Fibroblast of lung (primary cell): ENCODE measurements at places on chromosomes 6 and 20. TPM values are rescaled to one million over a fixed set of nuclear protein-coding genes. Genes with fewer than 3 reads are reported as not detected.
A peak's percentile ranks its signal among the peaks of the same experiment; 100 is the strongest.

GRCh38 chr6:81634155-81634880, 118.2 kb downstream of the TENT5A start:
- H3K4me1 ChIP-seq: no peaks in the 10 kb centered on the region
- H3K4me3 ChIP-seq: no peak overlapping the region
- H3K27ac ChIP-seq: no peak overlapping the region
- H3K27me3 ChIP-seq: no peaks in the 10 kb centered on the region
- DNase-seq: no peak

- H3K4me1 ChIP-seq: peaks cover 3% of the 10 kb centered on the region
- no peak for DNase-seq
- no peak overlapping the region for H3K4me3 ChIP-seq
Observed at GRCh38 chr6:146896062-146896813, 297.5 kb downstream of the ADGB start.

Gene ECT2L
- under 0.01 and 0.17 TPM in 2 replicates for total RNA-seq

DNA sequence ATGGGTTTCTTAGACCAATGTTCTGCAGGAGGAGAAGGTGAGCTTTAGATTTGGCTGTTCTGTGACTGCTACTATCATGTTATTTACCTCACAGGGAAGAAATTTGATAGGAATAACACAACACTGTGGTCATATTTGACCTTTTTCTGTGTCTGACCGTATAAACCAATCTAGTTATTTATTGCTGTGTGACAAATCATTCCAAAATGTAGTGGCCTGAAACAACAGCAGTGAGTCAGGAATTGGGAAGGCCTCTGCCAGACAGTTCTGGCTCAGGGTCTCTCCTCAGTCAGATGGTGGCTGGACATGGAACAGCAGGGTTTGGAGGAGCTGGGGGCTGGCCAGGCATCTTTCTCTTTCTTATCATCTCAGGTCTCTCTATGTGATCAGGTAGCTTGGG, 33.0 kb downstream of the RIPOR2 start:
- H3K27me3 ChIP-seq: no peaks in the 10 kb centered on the region
- peaks cover 6% of the 10 kb centered on the region for H3K4me1 ChIP-seq
- peak; percentile 69 for DNase-seq
- H3K4me3 ChIP-seq: no peak overlapping the region
- no peak overlapping the region for H3K27ac ChIP-seq
- H3K36me3 ChIP-seq: no peaks in the 10 kb centered on the region

DNA sequence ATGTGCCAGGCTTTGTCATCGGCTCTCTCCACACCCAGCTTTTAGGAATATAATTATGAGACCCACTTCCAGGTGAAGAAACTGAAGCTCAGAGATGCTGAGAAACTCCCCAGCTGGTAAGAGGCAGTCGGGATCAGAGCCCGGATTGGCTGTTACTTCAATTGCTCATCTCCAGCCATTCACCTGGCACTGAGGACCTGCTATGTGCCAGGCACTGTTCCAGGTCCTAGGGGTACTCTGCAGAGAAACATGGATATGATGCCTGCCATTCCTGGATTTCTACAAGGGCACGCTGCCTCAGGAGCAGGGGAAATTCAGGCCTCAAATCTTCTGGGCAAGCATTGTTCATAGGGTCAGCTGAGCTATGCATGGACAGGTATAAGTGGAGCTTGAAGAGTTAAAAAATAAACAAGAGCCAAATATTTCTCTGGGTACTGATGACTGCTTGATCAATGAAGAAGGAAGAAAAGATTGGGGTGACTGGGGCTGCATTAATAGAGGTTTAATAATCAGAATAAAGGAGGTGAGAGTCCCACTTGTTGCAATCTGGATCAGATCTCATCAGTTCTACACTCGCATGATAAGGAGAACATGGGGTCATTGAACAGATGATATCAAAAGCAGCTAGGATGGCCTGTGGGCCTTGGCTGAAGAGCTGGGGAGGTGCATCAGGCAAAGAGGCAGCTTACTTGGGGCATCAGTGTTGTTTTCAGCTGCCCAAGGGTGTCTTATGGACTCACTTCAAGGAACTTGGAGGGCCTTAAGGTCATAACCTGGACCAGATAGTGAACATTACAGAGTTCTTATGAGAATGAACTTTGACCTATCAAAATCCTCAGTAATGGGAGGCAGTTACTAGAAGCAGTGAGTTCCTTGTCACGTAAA, 80.9 kb upstream of the TOX2 start:
- H3K36me3 ChIP-seq: no peaks in the 10 kb centered on the region
- H3K4me3 ChIP-seq: no peak overlapping the region
- no peaks in the 10 kb centered on the region for H3K4me1 ChIP-seq
- H3K27me3 ChIP-seq: peaks cover 11% of the 10 kb centered on the region
- DNase-seq: no peak

DNA sequence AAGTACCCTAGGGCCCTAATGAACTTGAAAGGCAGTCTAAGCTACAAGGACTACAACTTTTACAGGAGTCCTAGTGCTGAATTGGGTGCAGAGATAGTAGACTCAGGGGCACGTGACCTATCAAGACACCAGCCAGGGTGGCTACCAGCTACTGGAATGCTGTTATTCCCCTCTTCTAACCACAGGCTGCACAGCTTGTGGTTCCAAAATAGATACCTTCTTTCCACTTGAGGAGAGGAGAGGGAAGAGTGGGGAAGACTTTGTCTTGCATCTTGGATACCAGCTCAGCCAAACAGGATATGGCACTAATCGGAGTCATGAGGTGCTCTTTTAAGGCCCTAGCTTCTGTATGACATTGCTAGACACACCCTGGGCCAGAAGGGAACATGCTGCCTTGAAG, 60.0 kb upstream of the MTRF1L start:
- H3K4me1 ChIP-seq: peaks cover 3% of the 10 kb centered on the region
- H3K36me3 ChIP-seq: no peaks in the 10 kb centered on the region

Gene NAA20
- total RNA-seq: 37.8 and 42.4 TPM in 2 replicates

Gene HFE
- total RNA-seq: 6.4 and 18.3 TPM in 2 replicates

Gene MED20
- 24.9 and 27.7 TPM in 2 replicates for total RNA-seq

DNA sequence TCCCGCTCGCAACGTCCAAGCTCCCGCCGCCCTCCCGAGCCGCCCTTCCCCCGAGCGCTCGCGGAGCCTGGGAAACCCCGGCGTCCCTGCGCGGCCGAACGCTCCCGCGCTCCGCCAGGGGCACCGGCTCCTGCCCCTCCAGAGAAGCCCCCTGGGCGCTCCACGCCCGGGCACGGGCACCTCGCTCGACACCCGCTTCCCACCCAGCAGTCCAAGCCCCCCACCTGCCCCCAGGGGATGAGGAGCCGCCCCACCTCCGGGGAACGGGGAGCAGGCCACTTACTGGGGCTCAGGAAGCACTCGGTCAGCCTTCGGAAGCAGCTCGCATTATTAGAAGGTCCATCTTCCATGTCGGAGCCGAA, 1.4 kb downstream of the PDE10A start:
- H3K27ac ChIP-seq: no peak overlapping the region
- H3K4me3 ChIP-seq: no peak overlapping the region
- H3K4me1 ChIP-seq: no peaks in the 10 kb centered on the region
- no peak for DNase-seq
- H3K27me3 ChIP-seq: peaks cover 11% of the 10 kb centered on the region

Gene NAPB
- total RNA-seq: 7.7 and 12.6 TPM in 2 replicates

Gene CDH26
- 0.26 and 0.50 TPM in 2 replicates for total RNA-seq

- H3K4me3 ChIP-seq: no peak overlapping the region
- H3K4me1 ChIP-seq: no peaks in the 10 kb centered on the region
- H3K27me3 ChIP-seq: no peaks in the 10 kb centered on the region
- H3K27ac ChIP-seq: no peak overlapping the region
Observed at GRCh38 chr6:48553467-48554189, 442.6 kb upstream of the PTCHD4 start.
